T-helper 17 cell (primary cell): ENCODE measurements at places on chromosomes 13 and 19. TPM values are rescaled to one million over a fixed set of nuclear protein-coding genes. Genes with fewer than 3 reads are reported as not detected.
A peak's percentile ranks its signal among the peaks of the same experiment; 100 is the strongest.

SLC17A7 gene
- total RNA-seq, result not detected

SIGLEC12 gene
- not detected for total RNA-seq

MRPL54 gene
- total RNA-seq, result 63.9 TPM

PCDH20 gene
- 0.21 TPM for total RNA-seq

PTPRH gene
- total RNA-seq, result not detected

SMIM24 gene
- total RNA-seq, result not detected

GRCh38 chr13:74278901-74279300 lies 144.7 kb upstream of the KLF12 start:
- no peak for DNase-seq

DNA sequence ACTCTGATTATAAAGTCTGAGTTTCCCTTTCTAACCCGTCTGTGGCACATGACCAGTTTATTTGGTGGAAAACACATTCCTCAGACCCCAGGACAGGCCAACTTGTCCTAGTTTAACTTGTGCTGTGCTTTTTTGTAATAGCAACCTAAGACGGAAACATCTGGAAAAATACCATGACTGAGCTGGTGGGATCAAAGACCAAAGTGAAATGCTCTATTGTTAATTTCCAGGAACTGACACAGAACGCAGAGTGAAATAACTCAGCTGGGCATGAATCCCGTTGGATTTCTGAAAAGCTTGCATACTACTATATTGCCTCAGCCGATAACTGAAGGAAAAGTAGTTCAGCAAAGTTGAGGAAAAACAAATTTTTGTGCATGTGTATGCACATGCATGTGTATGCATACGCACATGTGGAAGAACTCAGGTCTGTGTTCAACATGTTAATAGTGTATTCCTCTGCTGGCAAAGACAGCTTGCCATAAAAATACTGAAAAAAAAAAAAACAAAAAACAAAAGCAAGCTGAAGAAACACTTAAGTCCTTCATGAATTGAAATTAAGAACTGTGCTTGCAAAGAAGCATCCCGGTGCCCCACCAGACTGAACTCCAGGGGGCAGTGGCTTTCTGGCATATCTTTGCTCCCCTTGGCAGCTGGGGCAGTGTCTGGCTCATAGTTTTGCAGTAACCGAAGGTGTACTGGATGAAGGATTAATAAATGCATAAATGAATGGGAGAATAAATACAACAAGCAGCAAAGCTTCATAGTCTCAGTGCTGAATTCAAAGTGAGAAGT lies 187.8 kb downstream of the LHFPL6 start:
- no peak for DNase-seq

GRCh38 chr13:45119469-45119990 lies 780 bp upstream of the GTF2F2 start:
- peak; percentile 36 for DNase-seq

DNA sequence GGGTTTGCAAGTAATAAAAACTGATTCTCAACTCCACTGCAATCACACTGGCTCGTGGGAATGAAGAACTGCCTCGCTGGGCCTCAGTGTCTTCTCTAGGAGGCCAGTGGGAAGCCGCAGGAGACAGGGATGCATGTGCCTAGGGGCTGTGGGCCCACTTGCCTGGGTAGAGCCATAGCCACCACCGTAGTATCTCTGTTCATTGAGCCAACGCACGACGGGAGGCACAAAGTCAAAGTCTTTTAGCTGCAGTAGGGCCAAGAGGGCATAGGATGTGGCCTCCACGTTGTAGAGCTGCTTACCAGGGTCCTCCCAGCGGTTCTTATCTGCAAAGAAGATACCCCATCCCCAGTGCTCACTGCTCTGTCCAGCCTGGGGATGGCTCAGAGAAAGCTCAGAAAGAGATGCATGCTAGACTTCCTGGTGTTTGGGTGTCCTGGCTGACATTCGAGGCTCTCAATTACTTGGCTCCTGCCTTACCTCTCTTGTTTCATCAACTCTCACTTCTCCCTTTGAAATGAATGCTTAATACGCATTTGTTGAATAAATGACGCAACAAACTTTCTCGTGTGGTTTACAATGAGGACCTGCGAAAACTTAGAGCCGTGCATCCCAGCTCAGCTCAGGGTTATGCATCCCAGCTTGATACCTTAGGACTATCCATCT lies 16.1 kb upstream of the TNFSF14 start:
- no peak for DNase-seq
